Thoracic aorta (tissue), 2 donors: ENCODE measurements at places on chromosomes 2 and 18. TPM values are rescaled to one million over a fixed set of nuclear protein-coding genes. Genes with fewer than 3 reads are reported as not detected.

The ZNF892 gene
- total RNA-seq = 22.9 TPM

GRCh38 chr18:79509536-79509930 lies 113.8 kb downstream of the NFATC1 start:
- DNase-seq = no peak

DNA sequence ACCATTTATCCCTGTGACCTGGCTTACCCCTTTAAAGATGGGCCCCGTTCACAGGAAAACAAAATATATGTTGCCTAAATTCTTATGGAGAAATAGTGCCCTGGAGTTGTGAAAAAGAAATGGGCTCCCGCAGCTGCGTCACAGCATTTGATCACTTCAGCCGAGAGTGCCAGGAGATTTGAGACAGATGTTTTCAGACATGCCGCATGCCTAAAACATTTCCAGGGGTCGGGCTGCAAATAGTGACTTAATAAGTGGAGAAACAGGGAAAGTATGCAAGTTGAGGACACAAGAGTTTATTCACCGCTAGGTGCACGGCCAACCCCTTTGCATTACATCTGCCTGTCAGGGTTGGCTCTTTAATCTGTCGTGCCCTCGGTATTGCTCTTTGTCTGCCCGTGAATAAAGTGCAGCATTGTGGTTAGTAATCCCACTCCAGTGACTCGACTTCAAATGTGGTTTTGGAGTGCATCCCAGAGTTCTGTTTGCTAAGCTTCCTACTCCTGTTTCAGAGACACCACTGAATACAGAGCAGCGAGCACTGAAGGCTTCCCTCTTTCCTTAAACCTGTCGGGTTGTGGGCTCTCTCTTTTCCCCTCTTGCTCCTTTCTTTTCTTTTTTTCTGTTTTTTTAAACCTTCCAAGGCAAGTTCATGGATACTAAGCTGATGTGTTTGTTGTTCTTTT lies 187.5 kb downstream of the LTBP1 start:
- peak; percentile 61 for DNase-seq

DNA sequence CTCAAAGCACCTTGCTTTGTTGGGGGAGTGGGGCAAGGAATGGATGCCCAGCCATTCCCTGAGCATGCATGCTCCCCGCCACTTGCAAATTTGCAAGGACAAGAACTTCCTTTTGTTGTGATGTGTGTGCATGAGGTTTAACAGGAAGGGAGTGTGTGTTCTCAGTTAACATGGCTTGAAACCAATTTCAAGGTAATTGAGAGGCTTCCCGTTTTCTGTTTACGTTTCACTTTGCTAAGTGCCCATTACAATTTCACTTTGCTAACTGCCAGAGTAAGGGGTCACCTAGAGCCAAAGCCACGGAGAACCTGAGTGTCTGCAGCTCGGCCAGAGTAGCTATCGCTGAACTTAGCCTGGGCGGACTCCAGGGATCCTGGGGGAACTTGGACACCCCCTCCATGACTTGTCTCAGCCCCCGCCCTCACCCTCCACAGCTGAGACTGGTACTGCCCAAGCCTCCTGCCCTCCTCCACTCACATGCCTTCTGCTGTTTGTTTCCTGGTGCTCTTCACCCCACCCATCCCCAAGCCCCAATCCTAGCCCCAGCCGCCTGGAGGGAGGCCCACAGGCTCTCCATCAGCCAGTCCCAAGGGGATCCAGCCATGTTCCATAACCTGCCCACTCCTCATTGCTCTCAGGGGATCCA lies 53.6 kb upstream of the LAPTM4A start:
- DNase-seq = no peak

GRCh38 chr2:132814651-132815050 lies 144.6 kb upstream of the LYPD1 start:
- DNase-seq = no peak

DNA sequence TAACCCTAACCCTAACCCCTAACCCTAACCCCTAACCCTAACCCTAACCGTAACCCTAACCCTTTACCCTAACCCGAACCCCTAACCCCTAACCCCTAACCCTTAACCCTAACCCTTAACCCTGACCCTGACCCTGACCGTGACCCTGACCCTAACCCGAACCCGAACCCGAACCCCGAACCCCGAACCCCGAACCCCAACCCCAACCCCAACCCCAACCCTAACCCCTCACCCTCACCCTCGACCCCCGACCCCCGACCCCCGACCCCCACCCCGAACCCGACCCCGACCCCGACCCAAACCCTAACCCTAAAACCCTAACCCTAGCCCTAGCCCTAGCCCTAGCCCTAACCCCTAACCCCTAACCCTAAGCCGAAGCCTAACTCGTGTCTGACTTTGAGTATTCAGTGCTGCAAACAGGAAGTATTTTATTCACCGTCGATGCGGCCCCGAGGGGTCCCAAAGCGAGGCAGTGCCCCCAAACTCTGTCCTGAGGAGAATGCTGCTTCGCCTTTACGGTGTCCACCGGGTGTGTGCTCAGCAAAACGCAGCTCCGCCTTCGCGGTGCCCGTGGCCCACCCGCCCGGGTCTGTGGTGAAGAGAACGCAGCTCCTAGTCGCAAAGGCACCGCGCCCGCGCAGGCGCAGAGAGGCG lies 36.0 kb downstream of the FAM110C start:
- DNase-seq = no peak

DNA sequence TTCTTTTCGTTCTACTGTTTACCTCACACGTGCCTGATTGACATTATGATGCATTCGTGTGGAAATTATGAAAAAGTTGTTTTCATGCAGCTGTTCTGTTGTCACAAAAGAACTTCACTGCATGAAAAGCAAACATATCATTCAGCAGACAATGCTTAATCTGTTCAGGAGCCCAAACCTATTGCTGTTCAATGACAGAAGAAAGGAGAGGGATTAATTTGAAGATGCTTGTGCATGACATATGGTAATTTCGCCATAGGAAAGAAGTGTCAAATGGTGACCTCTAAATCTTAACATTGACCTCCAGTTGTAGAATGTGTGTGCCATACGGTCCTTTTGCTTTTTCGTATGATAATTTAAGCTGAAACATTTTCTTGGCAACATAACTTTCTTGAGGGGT lies 124.5 kb downstream of the WDR7 start:
- DNase-seq = no peak

DNA sequence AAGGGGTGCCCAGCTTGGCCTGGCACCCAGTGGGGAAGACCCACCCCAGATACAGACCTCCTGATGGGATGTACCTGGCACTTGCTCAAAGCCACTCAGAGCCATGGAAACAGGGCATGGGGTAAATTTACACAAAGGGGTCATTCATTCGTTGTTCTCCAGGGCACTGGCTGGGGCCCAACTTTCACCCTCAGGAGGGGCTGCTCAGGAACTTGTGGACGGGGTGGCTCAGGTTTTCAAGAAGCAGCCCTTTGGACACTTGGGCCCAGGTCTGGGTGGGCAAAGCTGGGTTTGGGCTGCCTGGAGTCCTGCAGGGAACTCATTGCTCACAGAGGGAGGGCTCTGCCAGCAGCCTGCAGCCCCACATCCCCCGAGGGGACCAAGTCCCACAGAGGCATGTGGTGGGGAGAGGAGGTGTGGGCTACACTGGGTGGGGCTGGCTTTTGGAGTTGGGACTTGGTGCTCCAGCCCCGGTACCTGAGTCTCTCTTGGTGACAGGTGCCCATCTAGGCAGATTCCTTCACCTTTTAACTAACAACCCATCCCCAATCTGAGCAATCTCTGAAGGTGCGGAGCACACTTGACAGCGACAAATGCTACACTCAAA lies 172.3 kb downstream of the CELF4 start:
- DNase-seq = no peak

- DNase-seq = no peak
These were observed 129.7 kb upstream of the MGAT5 start for GRCh38 chr2:134124047-134124753.

- no peak for DNase-seq
These were observed 60.6 kb upstream of the SLC16A14 start for GRCh38 chr2:230129343-230129742.

GRCh38 chr2:79711098-79711497 lies 198.2 kb downstream of the CTNNA2 start:
- DNase-seq = no peak
